Endothelial cell (in vitro differentiated cells): ENCODE measurements at places on chromosomes 16 and 17.
A peak's percentile ranks its signal among the peaks of the same experiment; 100 is the strongest.

DNA sequence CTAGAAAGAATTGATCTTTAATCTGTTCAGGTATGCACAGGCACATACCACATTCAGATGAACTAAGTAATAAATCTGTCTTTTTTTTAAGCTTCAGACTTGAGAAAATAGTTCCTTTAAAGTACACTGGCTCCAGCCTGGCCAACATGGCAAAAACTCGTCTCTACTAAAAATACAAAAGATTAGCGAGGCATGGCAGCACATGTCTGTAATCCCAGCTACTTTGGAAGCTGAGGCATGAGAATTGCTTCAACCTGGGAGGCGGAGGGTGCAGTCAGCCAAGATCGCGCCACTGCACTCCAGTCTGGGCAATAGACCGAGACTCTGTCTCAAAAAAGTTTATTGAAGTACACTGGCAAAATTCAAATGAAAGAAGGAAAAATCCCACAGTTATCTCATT is 111.0 kb upstream of the NETO2 start:
- no peak for DNase-seq

DNA sequence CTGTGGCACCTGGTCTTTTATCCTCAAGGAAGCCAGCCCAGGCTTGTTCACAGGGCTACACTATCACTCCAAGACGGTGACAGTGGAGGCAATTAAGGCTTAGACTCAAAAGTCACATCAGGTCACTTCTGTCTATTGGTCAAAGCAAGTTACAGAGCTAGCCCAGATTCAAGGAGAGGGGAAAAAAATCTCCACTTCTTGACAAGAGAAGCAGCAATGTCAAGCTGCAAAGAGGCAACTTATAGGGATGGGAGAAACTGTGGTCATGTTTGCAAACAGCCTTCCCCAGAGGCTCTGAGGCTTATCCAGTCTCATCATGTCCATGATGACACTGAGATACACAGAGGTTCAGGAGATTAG is 31.6 kb downstream of the SERPINF1 start:
- DNase-seq, result no peak

DNA sequence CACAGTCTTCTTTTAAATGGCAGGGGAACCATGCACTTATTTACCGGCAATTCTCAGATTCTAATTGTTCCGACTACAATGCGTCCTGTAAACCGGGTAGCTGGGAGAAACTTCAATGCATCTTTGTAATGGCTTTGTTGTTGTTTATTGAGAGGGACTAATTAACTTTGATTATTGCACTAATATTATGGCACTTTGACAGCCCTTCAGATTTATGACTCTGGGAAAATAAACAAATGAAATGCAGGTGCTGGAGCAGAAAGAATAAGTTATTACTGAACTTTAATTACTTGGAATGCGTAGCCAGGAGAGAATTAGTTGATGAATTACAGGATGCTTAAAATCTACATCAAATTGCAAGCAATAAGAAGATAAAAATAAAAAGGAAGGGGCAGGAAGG is 77.0 kb downstream of the WWOX start:
- no peak for DNase-seq

DNA sequence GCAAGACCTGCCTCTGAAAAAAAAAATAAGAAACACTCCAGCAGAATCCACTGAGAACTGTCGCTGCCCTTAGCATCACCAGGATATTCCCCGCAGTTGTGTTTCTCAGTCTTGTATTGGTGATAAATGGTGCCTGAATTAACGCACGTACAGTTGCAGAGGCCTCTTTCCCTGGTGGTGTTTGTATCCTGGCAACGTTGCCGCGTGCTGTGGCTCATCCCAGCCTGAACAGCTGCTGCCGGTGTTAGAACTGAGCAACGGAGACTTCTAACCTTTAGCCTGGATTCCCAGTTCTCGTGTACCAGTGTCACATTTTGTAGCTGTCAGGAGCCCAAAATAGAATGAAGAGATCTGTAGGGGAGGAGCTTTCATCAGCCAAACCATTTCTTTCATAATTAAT is 4.8 kb downstream of the MLYCD start:
- no peak for DNase-seq

DNA sequence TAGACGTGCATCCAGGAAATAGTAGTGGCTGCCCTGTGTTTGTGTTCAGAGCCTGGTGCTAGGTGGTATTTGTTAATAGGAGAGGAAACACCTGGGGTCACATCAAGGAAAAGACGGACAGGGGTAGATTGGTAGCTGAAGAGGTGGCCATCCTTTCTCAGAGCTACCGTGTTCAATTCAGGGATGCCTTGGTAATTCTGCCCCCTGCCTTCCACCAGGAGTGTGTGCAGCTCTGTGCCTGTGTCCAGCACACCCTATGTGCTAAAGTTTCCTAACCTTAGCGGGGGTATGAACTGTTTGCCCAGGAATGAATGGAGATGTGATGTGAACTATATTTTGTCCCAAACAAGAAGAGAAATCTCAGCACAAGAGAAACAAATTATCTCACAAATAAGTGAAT is 174.1 kb upstream of the MPHOSPH6 start:
- peak; percentile 22 for DNase-seq

GRCh38 chr17:73369111-73369521 is 57.3 kb upstream of the CDC42EP4 start:
- DNase-seq, result no peak

- no peak for DNase-seq
Observed at GRCh38 chr17:17096438-17097178, 54.4 kb downstream of the MPRIP start.

GRCh38 chr17:81683208-81683583 is 401 bp downstream of the ARL16 start:
- DNase-seq, result no peak

DNA sequence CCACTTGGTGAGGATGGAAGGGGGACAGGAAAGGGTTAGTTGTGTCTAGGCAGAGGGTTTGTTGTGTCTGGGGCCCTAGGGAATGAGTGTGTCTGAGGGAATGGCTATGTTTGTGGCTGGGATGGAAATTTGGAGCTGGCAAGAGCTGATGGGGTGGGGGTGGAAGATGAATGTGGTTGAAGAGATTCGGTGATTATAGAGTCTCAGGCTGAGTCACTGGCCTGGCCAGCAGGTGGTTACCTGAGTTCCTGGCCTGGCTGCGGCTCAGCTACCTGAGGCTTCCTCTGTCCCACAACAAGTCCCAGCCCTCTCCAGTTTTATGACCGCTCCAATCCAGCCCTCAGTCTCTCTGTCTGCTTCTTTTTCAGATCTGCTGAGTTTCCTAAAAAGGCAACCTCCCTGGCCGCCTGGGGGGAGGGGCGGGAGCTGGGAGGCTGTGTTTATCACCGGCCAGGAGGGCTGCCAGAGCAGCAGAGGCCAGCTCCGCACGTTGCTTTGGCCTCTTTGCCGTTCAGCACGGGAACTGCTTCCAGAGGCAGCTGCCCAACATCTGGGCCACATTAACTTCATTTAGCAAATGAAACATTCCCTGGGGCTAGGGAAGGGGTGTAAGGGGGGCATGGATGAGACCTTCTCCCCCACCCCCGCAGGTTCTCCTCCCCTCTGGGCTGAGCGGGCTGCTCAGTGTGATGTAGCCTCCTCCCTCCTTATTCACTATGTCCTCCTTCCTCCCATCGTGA is 21.8 kb downstream of the ITGB3 start:
- DNase-seq, result peak; percentile 41

DNA sequence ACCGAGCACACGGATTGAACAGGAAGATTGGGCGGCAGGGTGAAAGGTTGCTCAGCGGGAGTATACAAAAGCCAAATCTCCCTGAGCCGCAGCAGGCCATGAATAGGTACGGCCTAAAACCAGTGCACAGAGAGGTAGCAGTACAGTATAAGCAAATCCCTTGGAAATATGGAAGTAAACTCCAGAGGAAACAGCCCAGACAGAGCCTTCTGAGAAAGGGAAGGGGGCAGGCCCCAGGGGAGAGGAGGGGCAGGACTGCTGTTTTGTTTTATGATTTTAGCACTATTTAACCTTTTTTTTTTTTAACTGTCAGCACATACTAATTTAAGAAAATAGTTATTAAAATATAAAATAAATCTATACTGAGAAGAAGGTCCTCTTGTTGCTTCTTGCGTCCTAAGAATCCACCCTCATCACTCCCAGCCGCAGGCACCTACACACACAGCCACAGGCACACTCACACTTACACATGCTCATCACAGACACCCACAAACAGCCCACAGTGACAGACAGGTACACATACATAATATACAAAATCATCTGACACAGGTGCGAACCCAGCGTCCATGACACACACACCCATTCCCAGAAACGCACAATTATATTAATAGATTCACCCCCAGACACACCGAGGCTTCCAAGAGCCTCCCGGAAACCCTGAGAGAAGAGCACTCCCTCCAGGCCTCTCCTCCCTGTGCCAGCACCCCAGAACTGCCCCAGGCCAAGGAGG is 12.8 kb downstream of the PLXDC1 start:
- DNase-seq, result no peak

DNA sequence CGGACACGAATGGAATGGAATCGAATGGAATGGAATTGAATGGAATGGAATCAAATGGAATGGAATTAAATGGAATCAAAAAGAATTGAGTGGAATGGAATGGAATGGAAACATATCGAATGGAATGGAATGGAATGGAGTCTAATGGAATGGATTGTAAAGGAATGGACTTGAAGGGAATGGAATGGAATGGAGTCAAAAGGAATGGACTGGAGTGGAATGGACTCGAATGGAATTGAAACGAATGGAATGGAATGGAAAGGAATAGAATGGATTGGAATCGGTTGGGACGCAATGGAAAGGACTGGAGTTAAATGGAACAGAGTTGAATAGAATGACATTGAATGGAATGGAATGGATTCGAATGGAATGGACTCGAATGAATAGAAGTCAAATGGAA is 486.9 kb upstream of the WSB1 start:
- no peak for DNase-seq

DNA sequence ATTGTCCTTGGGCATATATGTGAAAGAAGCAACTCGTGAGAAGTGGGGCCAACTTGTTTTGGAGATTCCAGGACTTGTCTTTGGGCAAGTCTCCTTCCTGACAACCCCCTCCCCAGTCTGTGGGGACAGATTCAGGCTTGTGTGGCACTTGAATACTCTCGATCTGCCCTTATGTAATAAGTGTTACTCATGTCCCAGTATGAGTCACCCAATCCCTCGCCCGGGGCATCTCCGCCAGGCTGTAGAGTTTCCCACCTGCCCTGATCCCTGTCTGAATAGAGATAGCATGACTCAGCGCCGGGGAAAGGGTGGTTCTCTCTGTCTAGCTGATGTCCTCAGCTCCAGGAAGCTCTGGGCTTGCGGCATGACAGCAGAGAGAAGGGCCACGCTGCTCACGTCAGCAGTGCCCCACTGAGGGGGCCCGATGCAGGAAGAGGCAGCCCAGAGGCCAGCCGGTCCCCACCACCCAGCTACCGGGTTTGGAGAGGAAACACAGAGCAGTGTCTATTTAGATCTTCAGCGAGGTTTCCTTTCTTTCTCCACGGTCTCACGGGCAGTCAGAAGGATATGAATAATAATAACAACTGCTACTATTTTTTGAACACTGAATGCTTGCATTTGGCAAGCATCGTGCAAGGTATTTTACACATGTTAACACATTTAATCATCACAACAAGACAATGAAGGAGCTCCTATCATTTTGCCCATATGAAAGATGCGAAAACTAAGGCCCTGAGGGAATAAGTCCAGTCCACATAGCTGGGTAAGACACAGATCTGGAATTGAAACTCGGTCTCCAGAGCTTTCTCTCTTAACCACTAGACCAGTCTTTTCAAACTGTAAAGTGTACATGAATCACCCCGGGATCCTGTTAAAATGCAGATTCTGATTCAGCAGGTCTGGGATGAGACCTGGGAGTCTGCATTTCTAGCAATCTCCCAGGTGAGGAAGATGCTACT is 426.7 kb upstream of the MAF start:
- peak; percentile 15 for DNase-seq

- DNase-seq, result no peak
Observed at GRCh38 chr16:74732707-74733350, 32.2 kb upstream of the MLKL start.

DNA sequence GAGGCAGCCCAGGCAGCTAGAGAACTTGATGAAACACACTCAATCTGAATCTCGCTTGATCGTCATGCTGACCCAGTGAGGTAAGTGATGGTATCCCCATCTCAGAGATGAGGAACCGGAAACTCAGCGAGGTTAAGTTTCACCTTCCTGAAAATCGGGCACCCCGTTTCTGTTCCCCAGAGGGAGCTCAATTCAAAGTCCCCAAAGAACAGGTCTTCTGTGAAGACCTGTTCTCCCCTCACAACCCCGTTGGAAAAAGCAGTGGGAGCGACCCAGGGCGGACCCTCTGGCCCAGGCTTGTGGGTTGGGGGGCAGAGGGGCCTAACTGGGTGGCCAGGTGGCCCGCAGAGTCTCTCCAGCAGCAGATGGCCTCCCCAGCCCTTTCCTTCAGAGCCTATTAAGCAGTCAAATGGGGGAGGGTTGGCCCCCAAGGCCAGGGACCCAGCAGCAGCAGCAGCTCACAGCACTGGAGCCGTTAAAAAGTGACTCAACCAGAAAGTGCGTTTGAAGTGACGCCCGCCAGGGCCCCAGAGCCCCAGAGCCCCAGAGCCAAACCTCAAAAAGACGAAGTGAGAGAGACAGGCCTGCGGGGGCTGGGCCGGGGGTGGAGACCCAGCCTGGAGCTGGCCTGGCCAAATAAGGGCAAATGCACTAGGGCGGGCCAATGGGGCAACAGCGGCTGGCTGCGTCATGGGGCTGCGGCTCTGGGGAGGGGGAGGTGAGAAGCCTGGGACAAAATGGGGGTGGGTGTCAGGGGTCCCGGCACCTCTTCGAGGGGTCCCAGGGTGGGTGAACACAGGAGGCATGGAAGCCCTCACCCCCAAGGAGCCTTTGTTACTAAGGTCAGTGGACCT is 9.2 kb upstream of the TSPOAP1 start:
- peak; percentile 45 for DNase-seq

DNA sequence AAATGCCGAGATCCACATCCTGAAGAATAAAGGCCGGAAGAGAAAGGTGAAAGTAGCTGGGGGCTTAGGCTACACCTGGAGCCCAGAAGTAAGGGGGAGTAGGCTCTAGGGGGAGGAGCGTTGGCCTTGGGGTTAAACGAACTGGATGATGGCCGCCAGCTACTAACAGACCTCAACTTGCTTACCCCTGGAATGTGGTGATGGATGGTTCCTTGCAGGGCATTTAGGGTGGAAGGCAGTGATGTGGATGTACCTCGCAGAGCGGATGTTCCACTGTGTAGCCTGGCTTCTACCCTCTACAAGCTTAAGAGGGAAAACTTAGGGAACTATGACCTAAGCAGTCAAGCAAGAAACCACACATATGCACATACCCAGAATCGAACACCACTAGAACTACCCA is 2.3 kb upstream of the MAZ start:
- no peak for DNase-seq

GRCh38 chr17:76542984-76543383 is 3.1 kb downstream of the PRCD start:
- no peak for DNase-seq

- DNase-seq, result peak; percentile 39
Observed at GRCh38 chr16:63461248-63461841, 1425.1 kb upstream of the CDH8 start.

DNA sequence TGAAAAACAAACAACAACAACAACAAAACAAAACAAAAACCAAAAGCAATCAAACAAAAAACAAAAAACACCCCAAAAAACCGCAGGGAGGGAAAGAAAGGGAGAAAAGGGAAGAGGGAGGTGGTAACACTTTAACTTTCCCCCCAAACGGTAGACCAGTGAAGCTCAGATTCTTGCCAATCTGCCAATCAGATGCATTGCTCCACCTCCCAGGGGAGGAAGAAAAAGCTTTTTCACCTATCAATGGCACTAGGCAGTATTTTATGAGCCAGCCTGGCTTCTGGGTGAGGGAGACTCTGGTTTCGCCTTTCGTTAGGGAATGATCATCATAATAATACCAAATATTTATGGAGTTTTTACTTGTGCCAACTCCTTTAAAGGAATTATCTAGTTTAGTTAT is 94.1 kb downstream of the GPR139 start:
- no peak for DNase-seq
